ENCODE measurements at places on chromosomes 5 and 9. TPM values are rescaled to one million over a fixed set of nuclear protein-coding genes. Genes with fewer than 3 reads are reported as not detected.
A peak's percentile ranks its signal among the peaks of the same experiment; 100 is the strongest.

DNA sequence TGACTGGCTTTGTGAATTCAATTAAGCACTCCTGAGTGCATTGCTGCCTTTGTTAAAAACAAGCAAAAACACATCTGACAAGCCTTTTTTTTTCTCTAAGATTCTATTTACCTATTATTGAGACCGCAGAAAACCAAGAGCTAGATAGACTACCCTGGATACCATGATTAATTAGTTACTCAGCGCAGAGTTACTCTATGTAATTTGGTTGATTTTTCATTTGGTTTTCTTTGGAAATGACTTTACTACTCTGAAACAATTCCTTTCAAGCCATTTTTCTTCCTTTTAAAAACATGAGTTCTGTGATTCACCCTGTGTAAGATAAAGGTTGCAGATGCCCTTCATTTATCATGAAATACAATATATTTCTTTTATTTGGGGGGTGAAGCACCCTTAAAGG is 421.6 kb upstream of the PIK3R1 start:
- DNase-seq = peak; percentile 82
- H3K4me1 ChIP-seq = no peaks in the 10 kb centered on the region
- H3K27ac ChIP-seq = no peak overlapping the region
- H3K27me3 ChIP-seq = no peaks in the 10 kb centered on the region
- H3K36me3 ChIP-seq = no peaks in the 10 kb centered on the region
- no peak overlapping the region for H3K4me3 ChIP-seq

DNA sequence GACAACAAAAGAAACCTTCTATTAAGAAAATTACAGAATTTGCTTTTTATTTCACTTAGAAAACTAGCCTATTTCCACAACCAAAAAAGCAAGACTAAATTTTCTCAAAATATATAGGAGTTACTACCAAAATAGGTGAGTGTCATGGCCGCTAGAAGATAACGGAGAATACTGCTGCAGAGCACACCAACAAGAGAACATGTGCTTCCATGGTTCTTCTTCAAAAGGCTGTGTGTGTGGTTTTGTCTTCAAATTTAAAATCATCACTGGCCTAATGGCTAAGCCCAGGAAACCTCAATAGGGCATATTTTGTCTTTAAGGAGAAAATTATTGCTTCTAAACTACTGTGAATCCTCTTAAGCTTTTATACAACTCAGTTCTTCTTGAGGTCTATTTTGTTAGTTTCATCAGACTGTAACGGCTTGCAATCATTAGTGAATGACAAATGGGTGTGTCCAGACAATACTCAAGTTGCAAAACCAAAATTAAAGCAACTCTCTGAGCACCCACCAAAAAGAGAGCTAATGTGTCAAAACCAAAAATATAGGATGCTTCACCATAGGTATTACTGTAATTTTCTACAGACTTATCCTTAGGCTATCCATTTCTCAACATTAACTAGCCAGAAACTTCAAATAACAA is 3.3 kb downstream of the SETX start:
- no peaks in the 10 kb centered on the region for H3K27me3 ChIP-seq
- peaks cover 37% of the 10 kb centered on the region for H3K36me3 ChIP-seq
- no peak overlapping the region for H3K27ac ChIP-seq
- DNase-seq = no peak

GRCh38 chr9:121564504-121565260 is 65.0 kb upstream of the GGTA1 start:
- H3K27me3 ChIP-seq = no peaks in the 10 kb centered on the region
- no peak overlapping the region for H3K27ac ChIP-seq
- DNase-seq = no peak
- no peak overlapping the region for H3K4me3 ChIP-seq

DNA sequence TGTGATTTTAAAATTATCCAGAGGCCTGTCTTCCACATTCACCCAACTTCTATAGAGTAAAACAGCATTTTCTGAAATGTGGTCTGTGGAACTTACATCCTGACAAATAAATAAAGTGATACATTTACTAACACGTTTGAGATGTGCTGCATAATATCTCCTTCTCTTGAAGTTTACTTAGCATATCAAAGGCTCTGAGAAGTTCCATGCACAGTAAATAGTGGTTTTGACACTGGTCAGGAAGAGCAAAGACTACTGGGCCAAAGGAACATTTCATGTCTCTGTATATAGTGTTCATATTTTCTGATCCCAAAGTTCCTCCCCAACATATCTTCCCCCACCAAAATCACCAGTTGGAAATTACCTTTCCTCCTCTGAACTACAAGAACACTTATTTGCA is 30.5 kb upstream of the TARS1 start:
- no peaks in the 10 kb centered on the region for H3K4me1 ChIP-seq
- no peak for DNase-seq
- H3K27me3 ChIP-seq = no peaks in the 10 kb centered on the region

- no peaks in the 10 kb centered on the region for H3K27me3 ChIP-seq
- H3K4me1 ChIP-seq = peaks cover 9% of the 10 kb centered on the region
- H3K4me3 ChIP-seq = no peak overlapping the region
- peak; percentile 12 for DNase-seq
Observed at GRCh38 chr9:87109231-87109631, 161.9 kb upstream of the GAS1 start.

- H3K4me1 ChIP-seq = no peaks in the 10 kb centered on the region
- DNase-seq = no peak
- H3K27ac ChIP-seq = no peak overlapping the region
- peaks cover 9% of the 10 kb centered on the region for H3K36me3 ChIP-seq
- H3K27me3 ChIP-seq = no peaks in the 10 kb centered on the region
Observed at GRCh38 chr5:1500411-1501091, 23.2 kb downstream of the LPCAT1 start.

DNA sequence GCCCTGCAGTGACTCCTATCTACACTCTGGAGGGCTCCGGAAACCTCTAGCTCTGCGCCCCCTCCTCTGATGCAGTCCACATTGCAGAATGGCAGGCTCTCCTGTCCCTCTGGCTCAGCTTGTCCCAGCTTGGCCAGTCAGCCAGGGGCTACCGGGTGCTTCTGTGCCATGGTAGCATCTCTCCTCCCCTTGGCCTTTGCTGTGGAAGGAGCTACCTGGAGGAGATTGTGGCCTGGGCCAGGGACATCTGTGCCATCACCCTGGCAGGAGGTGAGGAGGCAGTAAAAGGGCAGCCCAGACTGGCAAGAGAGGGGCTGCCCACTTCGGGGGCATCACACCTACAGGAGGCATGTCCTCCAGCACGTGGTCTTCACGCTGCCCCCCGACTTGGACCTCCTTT is 38.1 kb upstream of the FCN1 start:
- no peaks in the 10 kb centered on the region for H3K27me3 ChIP-seq
- no peaks in the 10 kb centered on the region for H3K4me1 ChIP-seq
- DNase-seq = no peak
- H3K36me3 ChIP-seq = no peaks in the 10 kb centered on the region

GRCh38 chr9:106104887-106105286 is 410.5 kb downstream of the TMEM38B start:
- no peak overlapping the region for H3K27ac ChIP-seq
- no peak for DNase-seq
- no peaks in the 10 kb centered on the region for H3K4me1 ChIP-seq
- H3K4me3 ChIP-seq = no peak overlapping the region

GRCh38 chr9:13707612-13708576 is 428.4 kb upstream of the MPDZ start:
- no peak overlapping the region for H3K4me3 ChIP-seq
- H3K27me3 ChIP-seq = no peaks in the 10 kb centered on the region
- peak; percentile 87 for DNase-seq
- no peaks in the 10 kb centered on the region for H3K36me3 ChIP-seq
- peak overlapping the region; percentile 66 for H3K27ac ChIP-seq
- peaks cover 17% of the 10 kb centered on the region for H3K4me1 ChIP-seq

DNA sequence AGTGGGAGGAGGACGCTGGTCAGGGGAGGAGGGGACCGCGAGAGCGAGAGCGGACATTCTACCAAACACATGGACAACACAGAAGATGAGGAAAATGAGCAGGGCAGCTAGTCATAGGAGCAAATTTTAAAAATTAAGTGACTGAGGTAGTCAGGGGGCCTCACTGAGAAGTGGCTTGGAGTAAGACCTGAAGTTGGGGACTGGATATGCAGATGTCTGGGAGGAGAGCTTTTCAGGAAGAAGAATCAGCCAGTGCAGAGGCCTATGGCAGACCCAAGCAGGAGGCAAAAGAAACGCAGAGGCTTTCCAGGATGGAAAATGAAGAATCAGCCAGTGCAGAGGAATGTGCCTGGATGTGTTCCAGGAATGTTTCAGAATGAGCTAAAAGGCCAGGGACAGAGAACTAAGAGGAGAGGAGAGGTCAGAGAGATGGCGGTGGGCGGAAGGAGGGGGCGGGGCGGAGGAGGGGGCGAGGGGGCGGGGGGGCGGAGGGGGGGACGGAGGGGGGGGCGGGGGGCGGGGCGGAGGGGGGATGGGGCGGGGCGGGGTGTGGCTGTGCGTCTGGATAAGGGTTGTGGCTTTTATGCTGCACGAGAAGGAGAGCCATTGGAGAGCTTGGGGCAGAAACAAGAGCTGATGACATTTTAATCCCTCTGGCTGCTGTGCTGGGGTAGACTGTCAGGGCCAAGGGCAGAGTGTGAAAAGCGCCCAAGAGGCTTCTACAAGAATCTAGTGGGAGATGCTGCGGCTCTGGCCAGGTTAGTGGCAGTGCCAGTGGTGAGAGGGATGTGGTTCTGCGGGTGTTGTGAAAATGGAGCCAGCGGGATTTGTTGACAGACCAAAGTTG is 129.6 kb downstream of the KCNIP1 start:
- H3K4me3 ChIP-seq = peak overlapping the region; percentile 39
- peak overlapping the region; percentile 35 for H3K27ac ChIP-seq
- DNase-seq = peak; percentile 79
- H3K4me1 ChIP-seq = peaks cover 12% of the 10 kb centered on the region
- H3K27me3 ChIP-seq = no peaks in the 10 kb centered on the region
- no peaks in the 10 kb centered on the region for H3K36me3 ChIP-seq

- H3K27me3 ChIP-seq = no peaks in the 10 kb centered on the region
- peak; percentile 14 for DNase-seq
- H3K27ac ChIP-seq = no peak overlapping the region
- no peaks in the 10 kb centered on the region for H3K36me3 ChIP-seq
Observed at GRCh38 chr5:115932991-115933390, 29.3 kb upstream of the LVRN start.

GRCh38 chr5:174555726-174556125 is 168.7 kb upstream of the MSX2 start:
- DNase-seq = no peak
- no peak overlapping the region for H3K27ac ChIP-seq
- H3K4me3 ChIP-seq = no peak overlapping the region
- peaks cover 13% of the 10 kb centered on the region for H3K4me1 ChIP-seq

DNA sequence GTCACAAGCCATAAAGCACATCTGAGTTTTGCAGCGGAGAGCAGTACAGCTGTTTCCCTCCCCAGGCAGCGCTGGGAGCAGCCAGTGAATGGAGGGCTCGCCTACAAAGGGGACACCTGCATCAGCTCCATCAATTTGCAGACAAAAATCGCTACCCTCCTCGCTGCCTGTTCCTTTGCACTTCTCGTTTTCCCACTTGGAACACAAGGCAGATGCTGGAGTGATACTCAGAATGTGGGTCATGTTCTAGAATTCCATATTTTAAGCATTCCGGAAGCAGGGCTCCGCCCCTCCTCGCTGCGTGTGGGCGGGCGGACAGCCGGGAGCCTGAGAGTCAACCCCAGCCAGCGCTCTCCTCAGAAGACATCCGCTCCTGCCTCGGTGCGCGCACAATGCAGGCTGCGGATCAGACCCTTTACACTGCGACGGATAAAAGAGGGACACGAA is 92.1 kb downstream of the LMNB1 start:
- peaks cover 11% of the 10 kb centered on the region for H3K4me1 ChIP-seq
- peak overlapping the region; percentile 35 for H3K4me3 ChIP-seq
- H3K36me3 ChIP-seq = no peaks in the 10 kb centered on the region
- DNase-seq = peak; percentile 25
- H3K27ac ChIP-seq = no peak overlapping the region

DNA sequence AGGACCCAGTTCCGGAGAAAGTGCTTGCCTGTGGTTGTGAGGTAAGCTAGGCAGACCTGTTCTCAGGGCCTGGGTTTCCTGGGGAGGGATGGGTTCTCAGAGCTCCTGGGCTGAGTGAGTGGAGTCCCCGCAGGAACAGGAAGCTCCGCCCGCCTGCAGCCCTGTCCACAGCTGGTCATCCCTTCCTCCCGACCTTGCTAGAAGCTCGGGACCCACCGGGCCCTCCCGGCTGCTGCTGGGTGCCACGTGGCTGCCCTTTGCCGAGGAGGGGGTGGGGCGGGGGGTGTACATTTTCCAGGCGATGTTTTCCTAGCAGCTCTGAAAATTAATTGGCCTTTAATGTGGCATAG is 198.1 kb downstream of the C9orf50 start:
- no peaks in the 10 kb centered on the region for H3K4me1 ChIP-seq
- no peak for DNase-seq
- no peak overlapping the region for H3K27ac ChIP-seq
- no peak overlapping the region for H3K4me3 ChIP-seq
- H3K36me3 ChIP-seq = no peaks in the 10 kb centered on the region

The TAS2R1 gene
- total RNA-seq = not detected

The GRHPR gene
- total RNA-seq = 88.1 TPM

The ROPN1L gene
- 0.77 TPM for total RNA-seq

The SHB gene
- total RNA-seq = 54.5 TPM

The TNFSF15 gene
- total RNA-seq = 10.3 TPM

Data from astrocyte (in vitro differentiated cells and primary cell).